A549 treated with RU486 at 1 μM for 4 hours (cell line): ENCODE measurements at places on chromosomes 13 and 19. TPM values are rescaled to one million over a fixed set of nuclear protein-coding genes. Genes with fewer than 3 reads are reported as not detected.

The TMC4 gene
- 0.98 to 2.3 TPM (median 1.2 TPM) in 5 replicates for total RNA-seq

The LHB gene
- not detected in 5 replicates for total RNA-seq

The PDE4C gene
- total RNA-seq = 0.27 to 0.50 TPM in 2 of 5 replicates, not detected in the others

The SSC5D gene
- total RNA-seq = 0.54 to 1.2 TPM (median 0.95 TPM) in 5 replicates

The IGFL1 gene
- total RNA-seq = 2.2 to 3.1 TPM (median 2.6 TPM) in 5 replicates

The SIGLEC11 gene
- total RNA-seq = not detected in 5 replicates

The TEX26 gene
- not detected in 5 replicates for total RNA-seq

The FXYD7 gene
- 0.22 to 0.33 TPM (median 0.30 TPM) in 4 of 5 replicates, not detected in the other for total RNA-seq

The COX7A1 gene
- total RNA-seq = not detected in 5 replicates

The KIR3DL1 gene
- not detected in 5 replicates for total RNA-seq

The FGF14 gene
- total RNA-seq = not detected in 5 replicates
